NCI-H1092 (cell line): ENCODE measurements at places on chromosomes 6 and 20.

DNA sequence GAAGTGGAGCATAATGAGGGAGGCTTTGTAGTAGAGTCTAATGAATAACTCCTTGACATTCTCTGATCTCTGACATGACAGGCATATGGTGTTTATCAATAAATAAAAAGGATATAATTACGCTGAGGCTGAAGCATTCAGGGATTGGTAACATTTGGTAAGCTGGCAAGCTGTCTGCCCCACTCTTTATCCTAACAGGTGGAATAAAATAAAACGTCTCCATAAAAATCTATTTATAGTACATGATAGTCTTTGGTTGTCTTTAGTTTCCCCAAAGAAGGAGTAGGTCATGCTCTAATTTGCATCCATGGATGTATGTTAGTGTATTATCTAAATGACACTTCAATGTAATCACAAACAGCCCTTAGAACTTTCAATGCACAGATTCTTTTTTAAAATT is 30.9 kb upstream of the RBM24 start:
- DNase-seq, result no peak

DNA sequence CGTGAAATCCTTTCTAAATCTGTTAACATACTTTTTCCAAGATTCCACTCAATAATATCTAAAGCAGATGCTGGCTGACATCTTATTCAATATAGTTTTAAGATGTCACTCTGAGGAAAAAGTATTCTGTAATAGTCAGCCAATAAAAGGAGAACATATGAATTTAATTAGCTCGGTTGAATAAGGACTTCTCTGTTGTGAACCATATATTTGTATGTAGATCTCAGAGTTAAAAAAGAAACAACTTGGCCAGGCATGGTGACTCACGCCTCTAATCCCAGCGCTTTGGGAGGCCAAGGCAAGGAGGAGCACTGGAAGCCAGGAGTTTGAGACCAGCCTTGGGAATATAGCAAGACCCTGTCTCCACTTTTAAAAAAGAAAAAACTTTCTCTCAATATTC is 7.4 kb upstream of the CD24 start:
- DNase-seq, result no peak

DNA sequence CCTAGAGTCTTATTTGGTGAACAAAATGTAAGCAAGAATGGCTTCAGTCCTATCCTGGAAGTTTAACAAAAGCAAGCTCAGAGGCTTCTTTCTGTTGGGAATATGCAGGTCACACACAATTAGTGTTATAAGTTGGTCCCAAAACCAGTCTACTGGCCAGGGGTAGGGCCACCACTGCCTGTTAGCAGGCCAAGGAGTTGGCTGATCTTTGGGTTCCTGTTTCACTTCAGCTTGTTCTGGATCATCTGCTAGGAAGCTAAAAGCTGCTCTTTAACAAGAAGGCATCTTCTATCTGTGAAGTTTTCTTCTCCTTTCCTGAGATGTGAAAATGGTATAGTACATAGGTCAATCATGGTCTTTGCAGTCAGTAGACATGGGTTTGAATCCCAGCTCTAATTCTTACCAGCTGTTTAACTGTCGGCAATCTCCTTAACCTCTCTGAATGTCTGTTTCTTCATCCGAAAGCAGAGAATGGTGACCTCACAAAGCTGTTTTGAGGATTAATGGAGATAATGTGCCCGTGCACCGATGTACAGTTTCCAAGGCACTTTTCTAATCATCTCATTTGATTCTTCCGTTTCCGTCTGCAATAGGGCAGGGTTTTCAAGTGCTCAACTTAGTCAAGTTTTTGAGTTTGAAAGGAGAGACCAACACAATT is 271.2 kb upstream of the TAB2 start:
- DNase-seq, result no peak

- peak; percentile 53 for DNase-seq
Measured at GRCh38 chr20:37636977-37637376, 56.9 kb upstream of the CTNNBL1 start.

GRCh38 chr20:33647603-33648395 is 14.3 kb upstream of the C20orf144 start:
- no peak for DNase-seq

DNA sequence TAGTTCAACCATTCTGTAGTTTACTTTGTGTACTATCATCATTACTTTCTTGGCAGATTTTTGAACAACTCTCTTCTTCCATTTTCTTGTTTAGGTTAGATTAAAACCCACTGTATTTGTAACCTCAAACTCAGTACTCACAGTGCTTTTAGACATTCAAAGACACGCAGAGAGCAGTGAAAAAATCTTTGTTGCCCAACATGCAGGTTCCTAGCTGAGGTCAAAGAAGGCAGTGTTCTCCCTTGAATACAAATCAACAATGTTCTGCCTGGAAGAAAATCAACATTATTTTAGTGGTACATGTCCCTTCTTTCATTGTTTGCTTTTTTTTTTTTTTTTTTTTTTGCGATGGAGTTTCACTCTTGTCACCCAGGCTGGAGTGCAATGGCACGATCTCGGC is 11.2 kb downstream of the CYB5R4 start:
- no peak for DNase-seq

- DNase-seq, result no peak
Measured at GRCh38 chr20:42739683-42740082, 450.0 kb downstream of the PTPRT start.

DNA sequence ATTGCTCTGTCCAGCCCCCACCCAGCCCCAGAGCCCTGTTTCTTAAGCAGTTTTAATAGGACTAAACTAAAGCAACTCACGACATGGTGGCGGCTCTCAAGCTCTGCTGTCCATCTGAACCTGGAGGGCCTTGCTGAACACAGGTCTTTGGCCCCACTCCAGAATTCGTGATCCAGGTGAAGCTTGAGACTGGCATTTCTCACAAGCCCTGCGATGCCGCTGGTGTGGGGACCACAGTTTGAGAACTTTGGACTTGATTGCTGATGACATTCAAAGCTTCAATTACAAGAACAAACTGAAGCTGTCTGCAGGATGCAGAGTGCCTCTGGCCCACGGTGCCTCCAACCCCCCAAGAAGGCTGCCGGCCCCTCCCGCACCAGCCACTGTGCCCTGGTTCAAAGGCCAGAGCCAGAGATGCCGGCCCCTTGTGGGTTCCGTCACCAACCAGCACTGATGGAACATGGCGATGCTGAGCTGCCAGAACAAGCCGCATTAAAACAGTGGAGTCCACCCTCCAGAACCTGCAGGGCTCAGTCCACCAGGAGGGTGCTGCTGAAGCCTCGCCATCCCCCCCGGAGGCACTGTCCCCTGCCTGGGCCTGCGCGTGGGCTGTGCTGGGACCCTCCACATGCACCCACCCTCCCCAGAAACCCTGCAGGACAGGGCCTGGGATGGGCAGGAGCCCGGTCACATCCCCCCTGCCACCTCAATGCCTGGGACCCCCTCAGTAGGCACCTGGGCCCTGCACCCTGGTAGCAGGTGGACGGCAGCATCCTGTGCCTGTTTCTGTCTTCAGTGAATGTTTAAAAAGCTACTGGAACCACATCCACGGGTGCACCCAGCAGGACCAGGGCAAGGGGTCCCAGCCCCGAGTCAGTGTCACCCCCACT is 101.1 kb downstream of the PSMB1 start:
- no peak for DNase-seq

DNA sequence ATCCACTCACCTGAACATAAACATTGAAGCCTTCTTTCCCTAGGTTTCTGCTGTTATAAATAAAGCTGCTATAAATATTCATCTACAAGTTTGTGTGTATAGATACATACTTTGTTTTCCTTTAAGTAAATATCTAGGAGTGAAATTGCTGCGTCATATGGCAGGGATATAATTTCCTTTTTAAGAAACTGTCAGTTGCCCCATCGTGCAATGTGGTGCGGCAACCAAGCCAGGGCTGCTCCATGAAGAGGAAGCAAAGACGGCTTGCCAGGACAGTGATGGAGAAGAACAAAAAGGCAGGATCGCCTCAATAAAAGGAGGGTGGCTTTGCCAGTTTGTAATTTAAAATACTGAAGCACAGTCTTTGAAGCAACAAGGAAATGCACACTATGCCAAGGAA is 36.6 kb downstream of the CITED2 start:
- no peak for DNase-seq

DNA sequence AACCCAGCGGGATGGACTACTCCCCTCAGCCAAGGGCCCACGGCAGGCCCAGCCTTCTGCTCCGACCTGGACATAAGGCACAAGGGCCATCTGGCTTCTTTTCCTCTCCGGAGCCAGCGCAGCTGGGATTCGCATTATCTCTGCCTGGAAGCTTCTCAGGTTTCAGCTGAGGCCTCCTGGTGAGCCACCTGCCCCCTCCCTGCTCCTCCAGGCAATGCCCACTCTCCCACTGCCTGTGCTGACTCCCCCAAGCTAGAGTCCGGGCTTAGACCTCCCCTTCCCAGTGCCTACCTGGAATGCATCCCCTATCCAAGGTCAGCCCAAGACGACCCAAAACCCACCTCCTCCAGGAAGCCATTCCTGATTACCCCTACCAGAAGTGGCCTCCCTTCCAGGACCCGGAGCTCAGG is 60.7 kb downstream of the EZR start:
- peak; percentile 96 for DNase-seq

GRCh38 chr6:139159016-139159415 is 24.1 kb downstream of the HECA start:
- DNase-seq, result no peak

GRCh38 chr20:49987868-49988690 is 5.3 kb downstream of the SNAI1 start:
- DNase-seq, result no peak

DNA sequence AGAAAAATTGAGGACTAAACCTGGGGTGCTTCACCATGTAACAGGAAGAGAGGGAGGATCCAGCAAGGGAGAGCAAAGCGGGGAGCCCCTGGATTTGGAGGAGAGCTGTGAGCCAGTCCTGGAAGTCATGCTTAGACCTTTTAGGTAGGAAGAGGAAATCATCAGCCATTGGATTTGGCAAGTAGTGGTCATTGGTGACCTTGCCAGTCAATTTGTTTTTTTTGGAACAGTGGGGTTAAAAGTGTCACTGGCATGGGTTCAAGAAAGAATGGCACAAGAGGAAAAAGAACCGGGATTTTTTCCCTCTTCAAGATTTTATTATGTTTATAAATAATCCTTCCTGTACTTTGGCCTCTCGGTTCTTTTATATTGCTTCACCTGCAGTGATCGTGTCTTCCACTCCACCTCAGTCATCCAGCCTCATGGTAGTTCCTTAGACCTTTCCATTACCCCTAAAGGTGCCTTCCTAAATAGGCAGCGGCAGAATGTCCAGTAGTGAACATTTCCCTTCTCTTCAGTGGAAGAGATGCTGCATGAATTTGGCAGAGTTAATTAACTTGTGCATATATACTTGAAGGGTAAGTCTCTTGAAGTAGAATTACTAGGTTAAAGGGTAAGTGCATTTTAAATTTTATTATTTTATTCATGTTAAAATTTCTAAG is 124.7 kb downstream of the QKI start:
- no peak for DNase-seq

- DNase-seq, result no peak
Measured at GRCh38 chr20:24955045-24955444, 6.0 kb downstream of the CST7 start.

DNA sequence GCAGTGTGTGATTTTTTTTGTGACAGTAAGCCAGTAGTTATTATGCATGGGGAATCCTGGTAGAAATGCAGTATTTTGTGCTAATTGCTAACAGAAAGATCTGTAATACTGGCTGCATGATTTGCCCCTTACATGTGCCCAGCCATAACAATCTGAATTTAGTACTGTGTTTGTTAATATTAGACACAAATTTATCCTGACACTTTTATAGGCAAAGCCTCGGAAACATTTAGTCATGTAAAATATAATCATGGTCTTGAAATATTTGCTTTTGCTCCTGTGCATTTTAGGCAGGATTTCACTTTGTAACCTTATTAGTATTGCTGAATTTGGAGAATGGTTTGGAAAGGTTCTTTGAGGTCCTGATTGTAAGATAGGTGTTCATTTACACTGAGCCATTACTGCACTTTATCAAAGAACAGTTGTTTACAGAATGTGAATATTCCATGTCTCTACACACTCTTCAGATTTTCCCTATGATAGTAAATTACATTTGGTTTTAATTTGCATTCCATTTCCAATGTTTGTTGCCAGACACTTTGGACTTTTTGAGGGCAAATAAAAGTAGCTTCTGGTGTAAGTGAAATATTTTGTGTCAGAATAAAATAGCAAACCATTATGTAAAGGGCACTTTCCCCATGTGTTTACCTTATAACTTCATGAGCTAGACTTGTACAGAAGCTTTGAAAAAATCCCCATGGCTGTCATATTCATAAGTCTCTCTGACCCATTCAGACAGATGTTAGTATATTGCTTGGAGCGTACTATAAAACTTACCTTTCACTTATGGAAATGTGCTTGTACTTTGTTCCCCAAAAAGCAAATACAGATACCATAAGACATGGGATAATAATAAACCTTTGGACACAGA is 349.9 kb downstream of the ARHGAP18 start:
- no peak for DNase-seq

DNA sequence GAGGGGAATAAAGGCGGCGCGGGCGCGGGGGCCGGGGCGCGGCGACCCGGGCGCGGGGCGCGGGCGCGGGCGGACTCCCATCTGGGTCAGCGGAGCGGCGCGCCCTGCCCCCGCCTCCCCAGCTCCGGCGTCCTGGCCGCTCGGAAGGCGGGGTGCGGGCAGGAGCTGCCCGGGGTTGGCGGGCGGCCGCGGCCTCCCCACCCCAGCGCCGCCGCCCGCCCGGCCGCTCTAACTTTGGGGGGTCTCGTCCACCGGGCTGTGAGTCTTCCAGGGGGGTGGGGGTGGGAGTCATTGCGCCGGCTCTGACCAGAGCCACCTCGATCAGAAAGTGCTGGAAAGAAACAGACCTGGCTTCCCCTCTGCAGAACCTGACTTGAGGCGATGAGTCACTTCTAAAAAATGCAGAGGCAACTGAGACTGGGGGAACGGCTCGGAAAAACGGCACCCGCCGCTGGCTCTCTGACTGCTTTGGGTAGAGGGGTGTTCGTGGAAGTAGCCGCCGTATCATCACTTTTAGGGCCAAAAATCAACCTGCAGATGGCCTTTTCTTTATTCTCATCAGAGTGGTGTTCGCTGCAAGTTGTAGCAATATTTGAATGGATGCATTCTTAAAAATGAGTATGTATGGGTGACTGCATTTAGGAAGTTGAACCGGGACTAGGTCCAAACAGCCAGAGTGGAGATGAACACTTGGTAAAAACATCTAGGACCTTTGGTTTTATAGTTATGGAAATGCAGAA is 667 bp downstream of the CAP2 start:
- no peak for DNase-seq

- DNase-seq, result no peak
Measured at GRCh38 chr6:140436023-140436811, 1061.8 kb upstream of the CITED2 start.

- no peak for DNase-seq
Measured at GRCh38 chr6:89308525-89309395, 6.3 kb downstream of the GABRR2 start.

- DNase-seq, result peak; percentile 10
Measured at GRCh38 chr20:62860924-62861691, 514 bp downstream of the TCFL5 start.

DNA sequence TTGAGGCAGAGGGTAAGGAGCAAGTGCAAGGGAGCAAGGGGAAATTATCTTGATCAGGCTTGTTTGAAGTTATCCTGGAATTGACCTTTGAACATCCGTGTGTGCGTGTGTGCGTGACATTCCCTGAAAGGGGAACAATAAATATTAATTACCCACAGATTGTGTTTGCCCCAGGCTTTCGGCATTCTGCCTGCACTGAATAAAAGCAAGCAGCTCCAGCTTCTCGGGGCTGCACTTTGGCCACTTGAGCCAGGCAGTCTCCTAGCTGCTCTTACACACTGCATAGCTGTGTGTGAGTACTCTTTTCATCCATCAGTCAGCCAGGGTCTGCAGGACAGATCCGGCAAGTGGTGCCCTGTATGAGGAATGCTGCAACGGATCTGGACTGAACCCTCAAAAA is 107.7 kb upstream of the BTN3A2 start:
- DNase-seq, result no peak

GRCh38 chr6:149166336-149166735 is 151.2 kb upstream of the TAB2 start:
- no peak for DNase-seq
